ENCODE measurements at places on chromosomes 7 and 10. TPM values are rescaled to one million over a fixed set of nuclear protein-coding genes. Genes with fewer than 3 reads are reported as not detected.

DNA sequence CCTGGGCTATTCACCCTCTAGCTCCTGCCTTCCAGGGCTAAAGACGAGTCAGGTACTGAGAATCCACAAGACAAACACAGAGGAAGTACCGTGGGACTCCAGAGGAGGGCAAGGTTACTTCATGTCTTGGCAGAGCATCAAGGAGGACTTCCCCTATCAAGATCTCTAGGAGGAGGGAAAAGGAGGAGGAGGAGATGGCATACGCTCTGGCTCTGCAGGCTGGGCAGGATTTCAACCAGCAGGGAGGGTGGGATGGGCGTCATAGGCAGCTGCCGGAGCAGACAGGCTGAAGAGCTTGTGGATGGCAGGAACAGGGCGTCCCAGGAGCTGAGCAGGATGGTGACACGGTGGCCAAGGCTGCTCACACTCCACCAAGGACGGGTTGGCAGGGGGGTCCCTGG, 21.3 kb downstream of the MDH2 start:
- DNase-seq, result no peak

- DNase-seq, result no peak
Observed at GRCh38 chr7:101169110-101169837, 3.9 kb upstream of the VGF start.

DNA sequence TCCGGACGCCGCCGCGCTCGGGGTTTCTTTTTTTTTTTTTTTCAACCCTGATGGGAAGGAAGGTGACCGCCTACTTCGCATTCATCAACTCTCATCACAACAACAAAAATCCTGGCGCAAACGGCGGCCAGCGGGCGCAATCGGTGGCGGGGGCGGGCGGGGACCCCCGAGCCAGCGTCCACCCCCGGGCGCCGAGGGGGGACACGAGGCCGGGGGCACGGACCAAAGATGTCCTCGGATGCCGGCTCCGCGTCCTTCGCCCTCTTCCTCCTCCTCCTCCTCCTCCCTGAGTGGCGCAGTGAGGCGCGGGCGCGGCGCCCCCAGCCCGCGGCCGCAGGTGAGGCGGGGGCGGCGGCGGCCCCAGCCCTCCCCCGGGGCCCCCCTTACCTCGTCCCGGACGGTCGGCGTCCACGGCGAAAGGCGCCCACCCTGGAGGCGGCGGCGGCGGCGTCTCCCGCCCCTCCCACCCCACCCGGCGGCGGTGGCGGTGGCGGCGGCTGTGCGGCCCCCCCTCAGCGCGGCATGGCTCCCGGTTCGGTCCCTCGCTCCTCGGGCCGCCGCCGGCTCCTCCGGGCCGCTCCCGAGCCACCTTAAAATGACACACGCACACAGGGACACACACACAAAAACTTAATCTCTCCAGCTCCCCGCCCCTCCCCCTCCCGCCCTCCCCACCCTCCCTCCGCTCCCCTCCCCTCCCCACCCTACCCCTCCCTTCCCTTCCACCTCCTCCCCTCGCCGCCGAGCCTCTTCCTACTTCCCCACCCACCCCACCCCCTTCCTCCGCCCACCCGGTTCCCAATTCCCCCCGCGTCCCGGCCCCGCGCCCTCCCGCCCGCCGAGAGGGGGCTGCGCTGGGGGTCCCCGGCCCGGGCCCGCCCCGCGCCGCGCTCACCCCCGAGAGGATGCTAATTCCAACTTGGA, at the start of gene CTBP2:
TSS of gene CTBP2 (minus strand) at position 632 of the 924 bp plus-strand sequence.
- peak; percentile 49 for DNase-seq

GRCh38 chr7:123929107-123929506, 4.1 kb downstream of the SPAM1 start:
- no peak for DNase-seq

GRCh38 chr7:69643708-69644445, 45.6 kb downstream of the AUTS2 start:
- DNase-seq, result no peak

GRCh38 chr7:120941064-120941463, 9.5 kb upstream of the ING3 start:
- DNase-seq, result no peak

DNA sequence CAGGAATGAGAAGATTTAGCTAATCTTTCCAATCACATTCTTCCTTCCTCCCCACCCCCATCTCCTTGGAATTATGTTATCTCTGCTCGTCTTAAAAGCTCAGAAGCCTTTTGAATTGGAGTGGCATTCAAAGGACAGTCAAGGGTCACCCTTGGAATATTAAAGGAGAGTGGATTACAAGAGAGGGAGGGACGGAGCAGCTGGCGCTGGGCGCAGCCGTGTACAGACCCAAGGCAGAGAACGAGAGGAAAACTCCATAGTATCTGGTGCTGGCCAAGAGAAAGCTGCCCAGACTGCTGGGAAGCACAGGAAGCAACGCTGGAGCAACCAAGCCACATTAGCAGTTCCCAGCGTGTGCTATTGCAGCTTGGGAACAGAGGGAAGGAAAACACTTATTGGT, 95.7 kb downstream of the POU6F2 start:
- DNase-seq, result no peak

- no peak for DNase-seq
Observed at GRCh38 chr10:31645786-31646185, 282.8 kb downstream of the ARHGAP12 start.

DNA sequence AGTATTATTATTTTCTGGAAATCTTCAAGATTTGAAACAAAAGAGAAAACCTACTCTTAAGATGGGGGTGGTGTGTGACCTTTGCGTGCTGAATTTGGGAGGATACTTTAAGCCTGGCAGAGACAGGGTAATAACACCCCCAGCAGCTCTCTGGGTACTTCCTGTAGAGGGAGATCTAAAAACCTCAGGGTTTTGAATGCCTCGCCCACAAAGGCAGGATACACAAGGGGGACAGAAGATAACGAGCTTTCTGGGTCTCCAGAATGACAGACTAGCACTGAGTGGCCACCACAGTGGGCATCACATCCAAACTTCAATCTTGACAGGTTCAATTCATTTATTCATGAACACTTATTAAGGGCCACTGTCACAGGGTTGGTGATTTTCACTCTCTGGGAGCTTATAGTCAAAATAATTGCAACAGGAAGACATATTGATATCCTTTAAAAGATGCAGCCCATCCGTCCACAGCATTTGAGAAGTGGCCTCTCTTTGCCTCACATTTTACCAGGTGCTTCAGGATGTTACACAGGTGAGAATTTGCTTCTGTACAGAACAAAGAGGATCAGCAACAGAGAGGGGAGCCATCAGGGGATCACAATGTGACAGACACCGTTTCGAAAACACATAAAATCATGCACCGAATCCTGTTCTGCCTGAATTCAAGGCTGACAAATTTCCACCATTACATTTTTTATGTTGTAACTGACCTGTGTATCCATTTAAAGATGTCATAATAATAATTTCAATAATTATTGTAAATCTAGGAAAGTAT, 14.3 kb downstream of the CPA1 start:
- DNase-seq, result no peak

- DNase-seq, result no peak
Observed at GRCh38 chr10:126671402-126671975, 996 bp upstream of the C10orf90 start.

VAX1 gene
- not detected for total RNA-seq

CYP2E1 gene
- 3,844 TPM for total RNA-seq

SLC29A4 gene
- 2.9 TPM for total RNA-seq

LBX1 gene
- not detected for total RNA-seq
